ENCODE measurements at places on chromosomes 3 and 15. TPM values are rescaled to one million over a fixed set of nuclear protein-coding genes. Genes with fewer than 3 reads are reported as not detected.

The GPR87 gene
- total RNA-seq: not detected

GRCh38 chr3:25899352-25900101 is 109.6 kb downstream of the OXSM start:
- no peak for DNase-seq

DNA sequence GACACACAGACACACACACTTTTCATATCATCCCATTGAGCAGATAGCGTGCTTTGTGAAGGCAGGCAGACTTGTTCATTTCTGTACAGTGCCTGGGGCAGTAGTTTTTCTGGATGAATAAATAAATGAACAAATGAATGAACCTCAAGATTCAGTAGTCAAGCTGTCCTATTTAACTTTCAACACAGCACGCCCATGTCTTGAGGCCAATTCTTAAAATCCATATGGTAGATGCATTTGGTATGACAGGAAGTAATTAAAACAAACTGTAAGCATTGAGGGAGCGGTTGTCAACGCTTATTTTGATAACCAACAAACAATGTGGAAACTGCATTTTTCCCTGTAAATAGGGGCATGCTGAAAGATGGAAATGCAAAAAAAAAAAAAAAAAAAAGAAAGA is 80.0 kb upstream of the BNC1 start:
- DNase-seq: no peak

DNA sequence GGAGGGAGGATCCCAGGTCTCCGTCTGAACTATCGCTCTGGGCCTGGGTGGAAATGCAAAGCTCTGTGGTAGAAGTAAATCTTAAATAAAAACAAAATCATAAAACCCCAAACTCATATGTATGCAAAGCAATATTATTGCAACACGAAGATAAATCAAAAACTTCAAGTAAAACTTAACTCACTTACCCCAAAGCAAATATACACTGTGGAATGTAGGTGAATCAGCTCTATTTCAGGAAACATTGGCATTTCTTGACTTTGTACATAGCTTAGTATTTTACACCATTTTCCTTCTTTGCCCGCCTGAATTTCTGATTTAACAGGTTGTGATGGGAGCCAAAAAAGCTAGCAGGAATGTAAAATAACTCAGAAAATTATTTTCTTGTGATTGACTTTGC is 126.2 kb downstream of the TPRG1 start:
- DNase-seq: no peak

GRCh38 chr3:179020112-179020511 is 51.5 kb downstream of the ZMAT3 start:
- no peak for DNase-seq

- DNase-seq: no peak
Observed at GRCh38 chr15:91499774-91500383, 353.6 kb upstream of the SLCO3A1 start.

GRCh38 chr3:160987982-160988964 is 116.9 kb downstream of the B3GALNT1 start:
- DNase-seq: no peak
